ENCODE measurements at places on chromosomes 16 and 17.

GRCh38 chr17:7713782-7714181, 3.8 kb upstream of the DNAH2 start:
- DNase-seq, result no peak

GRCh38 chr16:69820926-69821541, 58.9 kb downstream of the WWP2 start:
- DNase-seq, result no peak

- DNase-seq, result no peak
These were observed 24.2 kb downstream of the CYB5B start for GRCh38 chr16:69448470-69449193.

DNA sequence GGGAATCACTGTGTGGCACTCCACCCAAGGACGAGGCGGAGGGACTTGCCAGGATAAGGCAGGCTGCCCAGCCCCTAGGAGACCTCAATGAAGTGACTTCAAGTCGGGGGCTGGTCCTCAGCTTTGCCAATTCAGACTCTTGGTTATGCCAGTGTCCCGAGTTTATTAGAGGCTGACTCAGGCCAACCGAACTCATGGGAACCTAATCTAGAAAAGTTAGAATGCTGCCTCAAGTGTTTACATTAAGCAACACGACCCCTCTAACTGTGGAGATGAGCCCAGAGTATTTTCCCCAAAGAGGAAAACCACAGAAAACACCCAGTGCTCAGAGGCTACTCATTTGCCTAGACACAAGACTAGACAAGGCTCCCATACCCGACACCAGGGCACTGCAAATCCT, 1.1 kb upstream of the TEKT3 start:
- no peak for DNase-seq

DNA sequence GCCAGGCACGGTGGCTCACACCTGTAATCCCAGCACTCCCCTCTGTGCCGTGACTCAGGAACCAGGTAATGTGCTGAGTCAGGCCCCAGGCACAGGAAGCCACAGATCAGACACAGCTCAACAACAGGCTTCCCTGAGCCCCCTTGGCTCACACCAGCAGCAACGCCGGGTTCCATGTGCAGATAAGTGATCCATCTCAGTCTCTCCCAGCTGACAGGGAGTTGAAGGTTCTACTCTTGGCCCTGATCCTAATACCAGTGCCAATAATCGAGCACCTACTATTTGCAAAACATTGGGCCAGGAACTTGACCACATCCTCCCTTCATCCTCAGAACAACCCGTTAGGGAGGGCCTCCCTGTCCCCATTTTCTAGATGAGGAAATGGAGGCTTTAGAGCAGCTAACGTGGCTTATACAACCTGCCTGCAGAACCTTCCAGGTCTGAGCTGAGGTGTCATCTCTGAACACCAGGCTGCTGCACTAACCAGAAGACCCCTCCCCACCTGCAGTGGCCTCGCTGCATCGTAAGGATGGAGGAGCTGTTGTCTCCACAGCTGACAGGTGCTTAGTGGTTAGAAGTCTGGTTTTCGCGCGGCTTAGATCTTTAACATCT, 64.8 kb upstream of the AMZ2 start:
- DNase-seq, result no peak

DNA sequence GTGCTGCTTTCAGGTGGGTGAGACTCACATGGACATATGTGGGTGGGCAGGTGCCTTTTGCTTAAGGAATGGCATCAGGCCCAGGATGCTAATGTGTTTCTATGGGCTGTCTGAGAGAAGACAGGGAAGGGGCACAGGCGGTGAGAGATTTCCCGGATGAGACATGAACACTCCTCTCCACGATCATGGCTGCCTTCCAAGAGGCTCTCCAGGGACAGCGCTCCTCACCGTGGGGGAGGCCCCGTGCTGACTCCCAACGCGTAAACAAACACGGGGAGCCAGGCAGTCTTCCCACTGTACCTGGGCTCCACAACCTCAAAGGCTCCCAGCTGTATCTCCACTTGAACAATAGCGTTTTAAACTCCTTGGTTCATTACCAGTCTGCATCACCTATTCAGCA, 42.8 kb downstream of the CDK5R1 start:
- no peak for DNase-seq

- DNase-seq, result no peak
These were observed 77.7 kb downstream of the MRM3 start for GRCh38 chr17:859824-860195.

DNA sequence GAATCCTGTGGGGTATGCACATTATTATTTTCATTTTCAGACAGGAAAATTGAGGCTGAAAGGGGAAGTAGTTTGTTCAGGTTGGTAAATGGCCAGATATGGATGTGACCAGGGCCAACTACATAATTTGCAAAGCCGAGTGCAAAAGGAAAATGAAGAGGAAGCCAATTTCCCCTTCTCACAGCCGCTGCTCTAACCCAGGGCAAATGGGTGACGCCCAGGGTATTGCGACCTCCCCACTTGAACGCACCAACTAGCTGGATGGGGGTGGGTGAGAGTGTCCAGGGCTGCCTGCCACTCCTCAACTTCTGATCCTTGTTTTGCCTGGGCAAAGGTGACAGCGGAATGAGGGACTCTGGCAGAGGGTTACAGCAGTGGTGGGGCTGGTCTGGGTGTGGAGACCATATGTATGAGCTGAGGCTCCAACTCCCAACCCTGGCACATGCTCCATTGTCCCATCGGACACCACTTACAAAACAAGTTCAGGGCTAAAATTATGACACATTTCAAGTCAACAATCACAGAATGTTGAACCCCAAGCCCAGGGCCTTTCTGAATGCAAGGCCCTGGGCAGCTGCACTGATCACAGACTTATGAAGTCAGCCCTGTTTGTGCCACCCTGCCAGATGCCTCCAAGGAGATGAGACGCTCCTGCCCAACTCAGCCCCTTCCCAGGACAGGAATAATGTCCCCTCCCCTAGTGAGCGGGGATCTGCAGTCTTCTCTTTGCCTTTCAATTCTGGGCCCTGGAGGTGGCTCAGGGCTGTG, 1.7 kb downstream of the ANKRD40CL start:
- no peak for DNase-seq

- DNase-seq, result no peak
These were observed 108.7 kb downstream of the VAT1L start for GRCh38 chr16:77897129-77897437.

DNA sequence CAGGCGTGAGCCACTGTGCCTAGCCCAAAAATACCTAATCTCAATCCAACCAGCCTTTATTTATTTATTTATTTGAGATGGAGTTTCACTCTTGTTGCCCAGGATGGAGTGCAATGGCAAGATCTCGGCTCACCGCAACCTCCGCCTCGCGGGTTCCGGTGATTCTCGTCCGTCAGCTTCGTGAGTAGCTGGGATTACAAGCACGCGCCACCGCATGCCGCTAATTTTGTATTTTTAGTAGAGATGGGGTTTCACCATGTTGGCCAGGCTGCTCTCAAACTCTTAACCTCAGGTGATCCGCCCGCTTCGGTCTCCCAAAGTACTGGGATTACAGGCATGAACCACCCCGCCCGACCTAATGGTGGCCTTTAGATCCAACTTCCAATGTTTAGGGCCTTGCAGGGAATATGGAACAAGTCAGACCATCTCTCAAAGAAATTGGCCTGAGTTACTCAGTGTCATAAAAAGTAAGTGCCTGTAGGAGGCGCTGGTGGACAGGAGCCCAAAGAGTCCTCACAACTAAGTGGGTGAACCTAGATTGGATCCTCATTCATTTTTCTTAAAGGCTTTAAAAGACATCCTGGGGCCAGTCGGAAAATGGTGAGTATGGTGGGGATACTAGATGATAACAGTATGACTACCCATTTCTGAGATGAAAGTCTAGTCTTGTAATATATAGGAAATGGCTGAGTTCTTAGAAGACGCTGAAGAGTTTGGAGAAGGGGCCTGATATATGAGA, 4.6 kb downstream of the ZSCAN10 start:
- DNase-seq, result no peak

- DNase-seq, result no peak
These were observed 682.1 kb upstream of the SOX9 start for GRCh38 chr17:71438631-71439146.

- DNase-seq, result no peak
These were observed 9.7 kb downstream of the ADGRG3 start for GRCh38 chr16:57677622-57678369.

DNA sequence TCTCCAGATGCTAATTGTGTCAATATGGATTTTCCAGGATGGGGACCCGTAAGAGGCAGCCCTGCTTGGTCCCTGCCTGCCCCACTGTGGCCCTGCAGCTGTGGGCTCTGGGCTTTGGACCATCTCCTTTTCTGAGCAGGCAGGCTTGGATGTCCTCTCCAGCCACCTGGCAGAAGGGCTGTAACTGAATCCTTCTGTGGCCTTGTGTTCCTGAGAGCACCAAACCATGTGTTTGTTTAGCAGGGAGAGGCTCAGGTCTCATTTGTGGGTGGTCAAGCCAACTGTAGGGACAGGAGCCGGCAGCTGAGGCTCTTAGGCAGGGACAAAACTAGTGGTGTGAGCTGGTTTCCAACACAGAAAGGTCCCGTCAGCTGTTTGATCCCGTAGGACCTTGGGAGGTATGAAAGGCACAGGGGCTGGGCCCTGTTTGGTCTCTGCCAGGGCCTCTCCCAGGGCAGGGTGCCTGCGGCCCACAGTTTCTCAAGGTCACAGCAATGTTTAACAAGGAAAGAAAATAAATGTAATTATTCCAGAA, 18.5 kb downstream of the SEC14L5 start:
- DNase-seq, result no peak

DNA sequence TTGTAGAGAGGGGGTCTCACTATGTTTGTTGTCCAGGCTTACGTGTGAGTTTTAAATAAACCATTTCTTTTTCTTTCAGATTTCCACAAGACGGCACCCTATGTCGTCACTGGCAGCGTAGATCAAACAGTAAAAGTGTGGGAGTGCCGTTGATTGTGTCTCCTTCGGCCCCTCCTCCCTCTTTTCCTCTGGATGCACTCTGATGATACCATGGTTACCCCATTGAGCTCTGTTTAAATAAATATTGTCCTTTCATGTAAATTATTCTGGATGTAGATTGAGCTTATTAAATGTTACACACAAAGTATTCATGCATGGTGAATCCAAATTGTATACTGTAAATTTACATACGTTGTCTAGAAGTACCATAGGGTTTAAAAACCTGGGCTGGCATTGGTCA, 29.9 kb downstream of the CLUH start:
- DNase-seq, result no peak

- no peak for DNase-seq
These were observed 535.7 kb upstream of the HSBP1 start for GRCh38 chr16:83271970-83272575.

- no peak for DNase-seq
These were observed 29.1 kb upstream of the SHCBP1 start for GRCh38 chr16:46650254-46650623.

- DNase-seq, result no peak
These were observed 52.0 kb downstream of the MAP2K6 start for GRCh38 chr17:69466451-69466850.

- DNase-seq, result no peak
These were observed 89.2 kb downstream of the ABCC6 start for GRCh38 chr16:16133943-16134604.

DNA sequence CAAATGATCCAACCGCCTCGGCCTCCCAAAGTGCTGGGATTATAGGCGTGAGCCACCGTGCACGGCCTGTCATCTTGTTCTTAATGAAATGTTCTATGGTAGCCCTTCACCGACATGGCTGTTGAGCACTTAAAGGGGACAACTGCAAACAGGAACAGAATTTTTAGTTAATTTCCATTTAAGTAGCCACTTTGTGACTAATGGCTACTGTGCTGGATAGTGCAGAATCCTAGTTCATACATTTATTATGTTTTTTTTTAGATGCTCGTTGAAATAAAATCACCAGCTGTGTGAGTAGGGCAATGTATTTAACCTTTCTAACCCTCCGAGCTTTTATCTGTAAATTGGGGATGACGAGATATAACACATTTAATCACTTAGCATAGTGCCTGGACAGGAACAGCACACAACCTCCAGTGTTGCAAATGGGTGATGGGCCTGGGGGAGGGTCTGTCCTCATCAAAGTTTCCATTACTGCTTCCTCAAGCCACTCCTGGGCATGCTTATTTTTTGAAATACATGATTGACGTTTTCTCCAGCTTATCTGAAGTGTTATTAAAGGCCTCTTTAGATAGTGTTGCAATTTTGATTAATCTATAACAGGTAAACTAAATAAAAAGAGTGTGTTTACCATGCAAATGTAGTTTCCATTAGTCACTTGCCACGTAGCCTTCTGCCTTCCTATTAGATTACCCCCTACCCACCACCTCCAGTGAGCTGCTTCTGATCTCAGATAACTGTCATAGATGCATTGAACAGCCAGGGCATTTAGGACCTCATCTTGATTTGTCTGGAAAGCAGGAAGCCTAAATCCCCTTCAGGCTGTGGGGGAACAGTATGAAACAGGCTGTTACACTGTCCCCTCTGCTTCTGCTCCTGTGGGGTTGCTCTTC, 42.5 kb upstream of the TANC2 start:
- DNase-seq, result no peak

GRCh38 chr17:50337956-50338355, 8.0 kb upstream of the XYLT2 start:
- no peak for DNase-seq

GRCh38 chr17:81578038-81578441, 25.9 kb upstream of the FAAP100 start:
- no peak for DNase-seq

DNA sequence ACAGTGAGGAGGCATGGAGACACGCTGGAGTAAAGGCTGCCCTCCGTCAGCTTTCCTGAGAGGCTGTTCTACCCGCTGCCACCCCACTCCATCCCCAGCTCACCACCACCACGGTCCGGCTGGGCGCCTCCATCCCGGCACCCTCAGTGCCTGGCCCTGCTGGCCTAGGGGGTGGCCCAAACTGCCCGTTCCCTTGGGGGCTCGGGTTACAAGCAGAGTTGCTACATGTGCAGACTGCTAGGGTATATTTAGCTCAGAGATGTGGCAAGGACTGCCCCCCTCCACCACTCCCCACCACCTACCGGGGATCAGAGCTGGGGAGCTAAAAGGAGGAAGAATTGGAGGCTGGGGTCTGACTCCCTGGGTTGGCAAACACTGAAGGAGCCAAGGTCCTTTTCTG, 4.1 kb downstream of the CACNB1 start:
- no peak for DNase-seq

DNA sequence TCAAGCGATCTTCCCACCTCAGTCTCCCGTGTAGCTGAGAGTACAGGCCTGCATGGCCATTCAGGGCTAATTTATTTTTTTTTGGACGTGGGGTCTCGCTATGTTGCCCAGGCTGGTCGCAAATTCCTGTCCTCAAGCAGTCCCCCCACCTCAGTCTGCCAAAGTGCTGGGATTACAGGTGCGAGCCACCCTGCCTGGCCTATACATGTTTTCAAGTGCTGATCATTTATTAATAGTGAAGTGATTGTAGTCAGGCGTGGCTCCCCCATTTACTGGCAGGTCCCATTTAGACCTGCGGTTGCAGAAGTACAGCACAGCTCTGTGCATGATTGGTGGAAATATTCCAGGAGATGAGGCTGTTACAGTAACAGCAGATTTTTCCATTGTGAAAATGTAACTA, 8.4 kb downstream of the FOXK2 start:
- no peak for DNase-seq

DNA sequence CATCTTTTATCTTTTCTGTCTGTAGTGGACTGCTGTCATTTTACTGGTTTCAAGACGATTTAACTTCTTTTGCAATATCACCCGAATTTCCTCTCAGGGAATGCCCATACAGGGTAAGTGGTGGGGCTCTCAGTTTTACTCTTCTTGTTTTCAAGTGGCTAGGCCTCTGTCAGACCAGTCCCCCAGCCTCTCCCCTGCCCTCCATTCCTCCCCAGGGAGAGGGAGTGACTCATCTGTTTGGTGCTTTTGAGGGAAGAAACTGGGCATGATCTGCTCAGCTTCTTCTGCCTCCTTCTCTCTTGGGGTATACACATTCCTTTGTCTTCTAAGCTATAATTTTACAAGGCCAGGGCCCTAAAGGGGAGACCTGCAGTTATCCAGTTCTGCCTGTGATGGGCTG, 332.0 kb downstream of the CBLN1 start:
- DNase-seq, result no peak

Measured in stimulated activated CD4-positive, alpha-beta T cell treated with anti-CD3 and anti-CD28 coated beads, Interleukin-4, amount 100 ng/mL, for 48 hours (primary cell).